EH (cell line): ENCODE measurements at places on chromosomes 2 and 18.

- DNase-seq = no peak
Measured at GRCh38 chr18:51603111-51603510, 405.6 kb upstream of the MEX3C start.

GRCh38 chr2:9831670-9832069 is 11.6 kb upstream of the TAF1B start:
- no peak for DNase-seq

DNA sequence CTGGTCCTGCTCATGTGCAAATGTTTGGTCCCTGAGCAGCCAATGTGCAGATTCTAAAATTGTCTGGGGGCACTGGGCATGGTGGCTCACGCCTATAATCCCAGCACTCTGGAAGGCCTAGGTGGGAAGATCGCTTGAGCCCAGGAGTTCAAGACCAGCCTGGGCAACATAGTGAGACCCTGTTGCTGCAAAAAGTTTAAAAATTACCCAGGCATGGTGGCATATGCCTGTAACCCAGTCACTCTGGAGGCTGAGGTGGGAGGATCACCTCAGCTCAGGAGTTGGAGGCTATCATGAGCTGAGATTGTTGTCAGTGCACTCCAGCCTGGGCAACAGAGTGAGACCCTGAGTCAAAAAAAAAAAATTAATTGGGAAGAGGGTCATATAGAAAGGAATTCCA is 5.1 kb downstream of the LIPG start:
- DNase-seq = no peak

DNA sequence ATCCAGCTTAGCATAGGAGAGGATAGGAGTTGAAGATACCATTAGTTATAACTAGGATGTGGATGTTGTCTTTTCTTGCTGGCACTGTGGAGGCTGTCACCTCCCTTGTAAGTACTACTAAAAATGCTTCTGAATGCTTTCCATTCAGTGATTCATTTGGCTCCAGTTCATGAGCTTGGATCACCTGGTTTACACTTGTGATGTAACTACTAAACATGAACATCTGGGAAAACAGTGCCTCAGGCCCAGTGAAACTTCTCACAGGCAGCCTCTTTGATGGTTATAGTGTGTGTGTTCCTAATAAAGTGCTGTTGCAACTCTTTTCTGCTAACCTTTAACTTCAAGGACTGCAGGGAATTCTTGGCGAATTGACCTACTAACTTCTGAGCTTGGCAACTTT is 13.0 kb upstream of the SLC9A2 start:
- DNase-seq = no peak

- DNase-seq = no peak
Measured at GRCh38 chr18:78429127-78430108, 550.2 kb upstream of the SALL3 start.

- DNase-seq = peak; percentile 9
Measured at GRCh38 chr18:68972176-68972575, 174.3 kb downstream of the CCDC102B start.

DNA sequence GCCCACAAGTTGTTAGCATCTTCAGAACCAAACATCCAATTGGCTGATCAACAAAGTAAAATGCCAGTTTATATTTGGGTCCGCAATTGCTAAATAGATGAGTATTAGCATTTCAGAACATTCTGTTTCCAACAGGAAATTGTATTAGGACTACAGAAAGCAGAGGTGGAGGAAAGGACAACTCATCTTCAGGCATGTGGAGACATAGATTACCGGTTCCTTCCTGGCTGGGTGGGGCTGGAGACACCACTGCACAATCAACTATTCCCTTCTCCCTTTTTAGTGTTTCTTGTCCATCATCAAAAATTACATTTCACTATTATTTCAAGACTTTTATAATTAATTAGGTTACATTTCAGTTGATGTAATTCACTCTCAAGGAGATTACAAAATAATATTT is 83.8 kb downstream of the ADAM23 start:
- DNase-seq = no peak
